ENCODE measurements at places on chromosomes 16 and 17. TPM values are rescaled to one million over a fixed set of nuclear protein-coding genes. Genes with fewer than 3 reads are reported as not detected.
A peak's percentile ranks its signal among the peaks of the same experiment; 100 is the strongest.

The HOXB9 gene
- not detected for polyA plus RNA-seq

- H3K4me1 ChIP-seq: peaks cover 11% of the 10 kb centered on the region
- peak overlapping the region; percentile 71 for H3K27ac ChIP-seq
- DNase-seq: no peak
- H3K4me3 ChIP-seq: no peak overlapping the region
Measured at GRCh38 chr16:10362077-10362863, 23.6 kb upstream of the ATF7IP2 start.

DNA sequence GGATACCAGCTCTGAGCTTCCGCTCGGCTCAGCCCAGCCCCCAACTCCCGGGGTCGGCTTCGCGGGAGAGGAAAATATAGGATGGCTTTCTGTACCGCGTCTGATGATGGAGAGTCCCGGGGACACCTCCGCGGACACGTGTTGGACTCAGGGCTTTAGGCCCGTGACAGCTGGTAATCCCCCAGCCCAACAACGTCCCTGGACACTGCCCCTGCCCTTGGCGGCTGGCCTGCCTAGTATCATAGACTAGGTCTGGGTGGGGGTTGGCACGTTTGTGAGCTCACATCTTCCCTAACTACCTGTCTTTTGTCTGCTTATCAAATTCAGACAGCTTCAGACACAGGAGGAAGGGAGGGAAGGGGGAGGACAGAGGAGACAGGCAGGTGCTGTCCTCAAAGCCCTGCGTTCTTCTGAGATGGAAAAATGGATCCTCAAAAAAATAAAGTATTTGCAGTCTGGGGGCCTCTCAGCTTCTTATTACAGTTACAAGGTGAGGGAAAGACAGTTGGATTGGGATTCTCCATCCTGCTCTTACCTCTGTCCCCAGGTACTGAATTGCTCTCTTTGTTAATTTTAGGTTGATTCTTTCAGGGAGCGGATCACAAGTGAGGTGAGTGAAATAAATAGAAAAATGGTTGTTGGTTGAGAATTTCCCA lies 698 bp downstream of the PSME3 start:
- H3K4me3 ChIP-seq: peak overlapping the region; percentile 76
- H3K4me1 ChIP-seq: peaks cover 32% of the 10 kb centered on the region
- peak overlapping the region; percentile 87 for H3K27ac ChIP-seq
- H3K27me3 ChIP-seq: no peaks in the 10 kb centered on the region
- DNase-seq: no peak

The PPP1R27 gene
- polyA plus RNA-seq: 0.31 TPM

The ABCA3 gene
- 0.51 TPM for polyA plus RNA-seq

- no peaks in the 10 kb centered on the region for H3K27me3 ChIP-seq
- peaks cover 31% of the 10 kb centered on the region for H3K4me1 ChIP-seq
- no peaks in the 10 kb centered on the region for H3K36me3 ChIP-seq
- H3K4me3 ChIP-seq: no peak overlapping the region
- peak overlapping the region; percentile 76 for H3K27ac ChIP-seq
- DNase-seq: no peak
Measured at GRCh38 chr17:50219342-50219741, 17.9 kb upstream of the COL1A1 start.

- DNase-seq: no peak
- H3K4me1 ChIP-seq: no peaks in the 10 kb centered on the region
- H3K36me3 ChIP-seq: no peaks in the 10 kb centered on the region
Measured at GRCh38 chr17:8103549-8103948, 14.8 kb downstream of the ALOXE3 start.

DNA sequence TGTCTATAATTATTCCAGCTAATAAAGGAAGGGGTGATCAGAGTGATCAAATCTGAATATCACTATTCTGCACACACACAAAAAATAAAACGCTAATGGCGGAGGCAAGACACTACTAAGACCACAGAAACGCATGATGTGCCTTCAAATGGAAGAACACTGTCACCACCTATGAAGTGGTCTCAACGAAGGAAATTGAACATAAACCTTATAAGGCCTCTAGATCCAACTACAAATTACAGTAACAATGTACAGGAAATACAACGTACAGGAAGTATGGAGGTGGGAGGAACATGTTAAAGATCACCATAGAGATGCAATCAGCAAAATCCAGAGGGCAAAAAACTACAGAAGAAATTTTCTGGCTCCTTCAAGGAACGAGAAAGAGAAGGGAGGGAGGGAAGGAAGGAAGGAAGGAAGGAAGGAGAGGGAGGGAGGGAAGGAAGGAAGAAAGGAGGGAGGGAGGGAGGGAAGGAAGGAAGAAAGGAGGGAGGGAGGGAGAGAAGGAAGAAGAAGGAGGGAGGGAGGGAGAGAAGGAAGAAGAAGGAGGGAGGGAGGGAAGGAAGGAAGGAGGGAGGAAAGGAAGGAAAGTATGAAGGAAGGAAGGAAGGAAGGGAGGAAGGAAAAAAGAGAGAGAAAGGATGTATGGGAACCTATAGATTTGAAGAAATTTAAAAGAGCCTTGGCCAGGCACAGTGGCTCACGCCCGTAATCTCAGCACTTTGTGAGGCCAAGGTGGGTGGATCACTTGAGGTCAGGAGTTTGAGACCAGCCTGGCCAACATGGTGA lies 3.1 kb upstream of the SGCA start:
- H3K27ac ChIP-seq: no peak overlapping the region
- no peak overlapping the region for H3K4me3 ChIP-seq
- DNase-seq: no peak
- no peaks in the 10 kb centered on the region for H3K36me3 ChIP-seq
- no peaks in the 10 kb centered on the region for H3K27me3 ChIP-seq

DNA sequence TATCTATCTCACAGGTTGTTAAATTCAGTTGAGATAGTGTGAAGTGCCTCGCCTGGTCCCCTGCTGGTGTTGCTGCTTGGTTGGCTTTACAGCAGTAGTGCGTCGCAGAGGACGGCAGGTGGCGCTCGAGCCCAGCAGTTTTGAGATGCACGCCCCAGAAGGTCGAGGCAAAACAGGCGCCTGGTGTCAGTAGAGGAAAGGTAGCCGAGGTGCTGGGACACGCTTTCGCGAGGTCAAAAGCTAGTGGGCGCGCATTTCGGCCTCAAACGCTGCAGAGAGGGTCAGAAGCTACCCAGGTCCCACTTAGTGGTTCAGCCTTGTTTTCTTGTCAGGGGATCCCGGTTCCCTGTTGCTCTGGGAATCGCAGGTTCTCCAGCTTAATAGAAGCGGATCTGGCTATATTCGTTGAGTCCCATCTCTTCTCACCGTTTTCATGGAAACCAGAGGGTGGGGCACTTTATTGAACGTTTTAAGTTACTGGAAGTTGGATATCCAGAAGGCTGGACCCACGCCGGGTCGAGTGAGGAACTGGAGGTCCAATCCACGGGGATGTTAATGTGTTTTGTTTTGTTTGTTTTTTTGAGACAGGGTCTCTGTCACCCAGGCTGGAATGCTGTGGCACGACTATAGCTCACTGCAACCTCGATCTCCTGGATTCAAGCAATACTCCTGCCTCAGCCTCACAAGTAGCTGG lies 10.3 kb upstream of the ZFP90 start:
- no peak overlapping the region for H3K4me3 ChIP-seq
- peak; percentile 93 for DNase-seq
- no peaks in the 10 kb centered on the region for H3K27me3 ChIP-seq
- peaks cover 18% of the 10 kb centered on the region for H3K4me1 ChIP-seq

The ST6GALNAC2 gene
- polyA plus RNA-seq: 0.90 TPM

DNA sequence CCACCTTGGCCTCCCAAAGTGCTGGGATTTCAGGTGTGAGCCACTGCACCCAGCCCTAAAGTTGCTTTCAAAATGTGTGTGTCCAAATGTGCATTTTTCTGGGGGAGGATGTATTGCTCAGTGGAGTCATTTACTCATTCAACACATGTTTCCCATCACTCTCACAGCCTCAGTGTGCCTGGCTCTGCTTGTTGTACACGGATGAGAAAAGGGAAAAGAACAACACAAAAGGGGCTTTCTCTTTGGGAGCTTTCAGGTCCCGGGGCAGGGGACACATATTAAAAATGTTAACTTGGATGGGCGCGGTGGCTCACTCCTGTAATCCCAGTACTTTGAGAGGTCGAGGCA lies 1.7 kb upstream of the PPL start:
- H3K27me3 ChIP-seq: no peaks in the 10 kb centered on the region
- H3K4me3 ChIP-seq: no peak overlapping the region
- DNase-seq: no peak
- H3K36me3 ChIP-seq: no peaks in the 10 kb centered on the region
- H3K4me1 ChIP-seq: peaks cover 26% of the 10 kb centered on the region

- no peak overlapping the region for H3K4me3 ChIP-seq
- peaks cover 14% of the 10 kb centered on the region for H3K36me3 ChIP-seq
- no peak for DNase-seq
Measured at GRCh38 chr17:82930043-82930923, 90.5 kb upstream of the ZNF750 start.
